Osteoblast (primary cell): ENCODE measurements at places on chromosomes 3 and 15. TPM values are rescaled to one million over a fixed set of nuclear protein-coding genes. Genes with fewer than 3 reads are reported as not detected.
A peak's percentile ranks its signal among the peaks of the same experiment; 100 is the strongest.

DNA sequence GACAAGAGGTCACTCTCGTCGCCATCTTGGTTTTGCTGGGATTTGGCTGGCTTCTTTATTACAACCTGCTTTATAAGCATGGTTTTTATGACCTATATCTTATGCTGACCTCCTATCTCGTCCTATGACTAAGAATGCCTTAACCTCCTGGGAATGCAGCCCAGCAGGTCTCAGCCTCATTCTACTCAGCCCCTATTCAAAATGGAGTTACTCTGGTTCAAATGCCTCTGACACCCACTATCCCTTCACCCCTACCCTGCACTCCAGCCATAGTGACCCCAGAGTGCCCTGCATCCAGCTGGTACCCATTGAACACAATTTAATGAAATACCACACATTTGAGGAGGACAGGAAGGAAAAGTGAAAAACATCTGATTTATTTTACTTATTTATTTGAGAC is 23.4 kb downstream of the METTL6 start:
- H3K4me3 ChIP-seq, result no peak overlapping the region
- no peaks in the 10 kb centered on the region for H3K36me3 ChIP-seq
- H3K27ac ChIP-seq, result no peak overlapping the region
- no peak for DNase-seq
- H3K4me1 ChIP-seq, result no peaks in the 10 kb centered on the region

- DNase-seq, result no peak
- no peak overlapping the region for H3K27ac ChIP-seq
- peaks cover 10% of the 10 kb centered on the region for H3K27me3 ChIP-seq
- H3K4me3 ChIP-seq, result no peak overlapping the region
Measured at GRCh38 chr3:183591881-183592521, 36.5 kb upstream of the KLHL6 start.

DNA sequence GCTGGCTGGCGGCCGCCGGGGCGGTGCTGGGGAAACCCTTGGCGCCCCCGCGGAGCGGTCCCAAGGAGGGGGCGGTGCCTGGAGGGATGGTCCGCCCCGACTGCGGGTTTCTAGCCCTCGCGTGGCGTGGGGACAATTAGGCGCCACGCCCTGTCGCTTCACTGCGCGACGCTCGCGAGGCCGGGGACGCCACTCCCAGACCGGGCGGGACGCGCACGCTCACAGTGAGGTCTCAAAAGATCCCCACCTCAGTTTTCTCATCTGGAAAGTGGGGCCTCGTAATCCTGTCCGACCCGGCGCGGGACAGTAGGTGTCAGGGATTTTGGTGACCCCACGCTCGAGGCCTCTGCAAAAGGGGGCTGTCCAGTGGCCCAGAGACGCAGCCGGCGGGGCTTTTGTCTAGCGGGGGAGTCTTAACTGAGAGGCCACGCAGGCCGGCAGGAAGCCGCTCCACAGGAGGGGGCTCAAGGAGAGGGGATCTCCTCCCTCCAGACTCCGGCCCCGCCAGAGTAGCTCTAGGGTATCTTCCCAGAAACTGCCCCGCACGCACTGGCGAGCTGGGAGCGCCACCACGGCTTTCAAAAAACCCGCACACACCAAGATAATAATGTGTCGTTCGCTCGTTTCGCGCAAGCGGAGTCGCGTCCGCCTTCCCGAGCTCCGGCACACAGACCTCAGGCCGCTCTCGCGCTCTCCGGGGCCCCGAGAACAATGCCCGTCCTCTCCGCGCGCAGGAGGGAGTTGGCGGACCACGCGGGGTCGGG is 710 bp upstream of the CLK3 start:
- H3K27me3 ChIP-seq, result peaks cover 7% of the 10 kb centered on the region
- DNase-seq, result peak; percentile 99
- peak overlapping the region; percentile 88 for H3K27ac ChIP-seq
- H3K4me3 ChIP-seq, result peak overlapping the region; percentile 87
- peaks cover 10% of the 10 kb centered on the region for H3K36me3 ChIP-seq

DNA sequence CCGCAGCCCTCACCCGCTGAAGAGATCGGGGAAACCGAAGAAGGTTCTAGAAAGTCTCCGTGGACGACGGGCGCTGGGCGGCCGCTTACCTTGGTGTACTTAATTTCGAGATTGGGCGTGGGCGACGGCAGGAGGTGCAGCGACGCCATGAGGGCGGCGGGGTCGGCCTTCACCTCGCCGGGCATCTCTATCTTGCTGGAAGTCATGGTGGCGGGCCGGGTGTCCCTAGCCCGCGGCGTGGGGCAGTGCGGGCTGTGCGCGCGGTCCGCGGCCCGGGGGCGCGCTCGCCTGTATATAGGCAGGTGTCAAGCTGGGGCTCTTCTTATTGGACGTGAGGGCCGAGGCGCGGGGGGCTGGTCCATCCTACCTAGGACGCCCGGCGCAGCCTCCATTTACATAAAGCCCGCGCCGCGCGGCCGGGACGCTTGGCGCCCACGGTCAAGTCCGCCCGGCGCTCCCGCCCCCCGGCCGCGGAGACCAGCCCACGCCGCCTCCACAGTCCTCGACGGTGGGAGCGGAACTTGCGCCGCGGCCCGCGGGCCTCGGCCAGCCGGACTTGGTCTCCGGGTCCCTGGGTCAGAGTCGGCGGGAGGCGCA is at the start of gene ALDH1A2:
ALDH1A2 (minus strand) TSS at position 267 of the 597 bp plus-strand sequence; CDS start at position 206, 61 bp downstream.
- no peaks in the 10 kb centered on the region for H3K36me3 ChIP-seq
- peak within 1 kb of the TSS; percentile 39 for H3K4me3 ChIP-seq
- peaks cover 91% of the 10 kb centered on the region for H3K27me3 ChIP-seq
- no peak within 1 kb of the TSS for H3K27ac ChIP-seq

The SLC24A5 gene
- not detected in 2 replicates for total RNA-seq
